ENCODE measurements at places on chromosomes 5 and 9. TPM values are rescaled to one million over a fixed set of nuclear protein-coding genes. Genes with fewer than 3 reads are reported as not detected.

PPP1R26 gene
- 33.5 TPM for total RNA-seq

GDF9 gene
- not detected for total RNA-seq

COL23A1 gene
- total RNA-seq = 21.7 TPM

- no peak for DNase-seq
Observed at GRCh38 chr9:132723809-132724208, 53.5 kb downstream of the GTF3C4 start.

GRCh38 chr5:8953911-8954438, 591.9 kb downstream of the SEMA5A start:
- DNase-seq = no peak

DNA sequence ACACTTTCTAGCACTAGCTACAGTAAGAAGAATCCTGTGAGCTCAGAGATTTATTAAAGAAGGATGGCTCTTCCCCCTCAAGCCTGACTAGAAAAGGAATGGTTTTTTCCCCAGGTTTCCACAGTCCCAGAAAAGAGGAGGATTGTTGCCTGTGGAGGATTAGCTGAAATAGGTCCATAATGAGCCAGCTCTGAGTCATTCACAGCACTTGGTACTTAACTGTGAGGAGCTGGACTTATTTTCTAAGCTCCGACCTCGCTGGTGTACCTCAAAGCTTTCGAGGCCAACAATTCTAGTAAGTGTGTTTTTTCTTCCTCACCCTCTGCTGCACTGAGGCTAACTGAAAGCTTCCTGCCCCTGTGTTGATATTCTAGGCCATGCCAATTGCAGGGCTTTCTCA, 222.5 kb upstream of the IL12B start:
- peak; percentile 55 for DNase-seq

DNA sequence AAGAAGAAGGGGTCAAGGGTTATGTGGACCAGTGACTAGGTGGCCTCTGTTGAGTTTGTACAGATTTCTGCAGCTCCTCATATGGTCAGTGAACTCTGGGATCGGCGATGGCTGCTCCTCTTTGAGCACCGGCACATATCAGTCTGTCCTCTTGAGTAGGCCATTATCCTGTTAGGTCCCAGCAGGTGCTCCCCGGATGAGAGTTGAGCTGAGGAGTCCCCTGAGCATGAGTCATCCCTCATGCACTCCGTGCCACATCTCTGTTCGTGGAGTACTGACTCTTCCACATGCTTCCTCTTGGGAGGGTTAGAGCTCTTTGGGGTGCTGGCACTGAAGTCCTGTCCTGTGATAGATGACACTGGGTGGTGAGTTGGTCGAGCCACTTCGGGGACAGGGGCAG, 143.7 kb downstream of the PTTG1 start:
- DNase-seq = peak; percentile 59

Measured in Daoy (cell line).